SIG-M5 (cell line): ENCODE measurements at places on chromosomes 13 and 19.
A peak's percentile ranks its signal among the peaks of the same experiment; 100 is the strongest.

DNA sequence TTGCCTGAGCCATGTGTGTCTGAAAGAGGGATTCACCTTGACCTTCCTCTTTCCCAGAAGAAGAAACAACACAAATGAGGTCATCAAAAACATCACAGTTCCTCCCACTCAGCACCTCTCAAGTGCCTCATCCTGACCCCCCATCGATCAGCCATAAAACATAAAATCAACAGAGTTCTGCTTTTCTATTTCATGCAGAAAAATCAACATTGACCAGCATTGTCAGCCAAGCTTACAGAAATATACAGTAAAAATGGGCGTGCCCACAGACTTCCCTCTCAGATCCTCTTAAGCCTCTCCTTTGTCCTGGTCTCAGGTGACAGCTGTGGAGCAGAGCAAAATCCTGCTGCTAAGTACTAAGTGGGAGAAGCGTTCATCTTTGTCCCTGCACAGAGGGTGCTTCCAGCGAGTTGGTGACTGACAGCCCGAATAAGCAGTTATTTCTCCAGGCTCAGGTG lies 213.3 kb downstream of the OLFM4 start:
- DNase-seq: no peak

DNA sequence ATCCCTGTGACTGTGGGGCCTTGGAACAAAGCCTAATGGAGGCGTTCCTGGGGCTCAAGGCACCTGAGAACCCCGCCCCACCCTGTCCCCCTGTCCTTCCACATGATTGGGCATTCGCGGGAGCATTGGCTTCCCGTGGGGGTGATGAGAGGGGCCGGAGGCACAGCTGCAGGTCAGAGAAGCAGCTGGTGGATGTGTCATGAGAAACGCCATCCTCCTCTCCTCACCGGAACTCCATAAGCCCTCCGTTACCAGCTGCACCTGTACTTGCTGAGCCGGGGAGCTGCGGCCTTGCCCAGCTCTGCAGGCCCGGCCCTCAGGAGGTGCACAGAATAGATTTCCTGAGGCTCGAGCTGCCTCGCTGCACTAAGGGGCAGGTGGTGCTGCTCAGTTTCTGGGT lies 42.0 kb downstream of the CAPN12 start:
- no peak for DNase-seq

- DNase-seq: no peak
These were observed 19.3 kb downstream of the CCNE1 start for GRCh38 chr19:29831041-29831548.

DNA sequence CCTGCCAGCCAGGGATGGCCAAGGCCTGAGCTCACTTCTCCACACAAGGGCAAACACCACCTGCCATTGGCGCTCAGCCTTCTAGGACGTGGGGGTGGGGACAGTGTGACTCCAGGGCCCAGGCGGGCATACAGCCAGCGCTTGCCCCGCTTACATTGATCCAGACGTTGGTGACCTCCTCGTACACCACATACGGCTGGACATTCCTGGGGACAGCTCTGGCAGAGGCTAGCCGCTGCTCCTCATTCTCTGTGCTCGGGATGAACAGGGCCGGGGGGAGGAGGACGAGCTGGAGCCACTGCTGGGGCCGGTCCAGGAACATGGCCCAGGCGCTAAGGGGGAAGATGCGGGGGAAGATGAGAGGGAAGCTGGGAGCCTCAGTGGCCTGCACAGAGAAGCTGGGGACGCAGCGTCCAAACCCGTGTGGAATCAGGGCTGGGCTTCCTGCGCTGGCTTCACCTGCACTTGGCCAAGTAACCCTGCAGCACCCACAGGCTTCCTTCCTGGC lies 25.1 kb upstream of the MYDGF start:
- no peak for DNase-seq

GRCh38 chr13:40470660-40471059 lies 195.8 kb downstream of the FOXO1 start:
- no peak for DNase-seq

DNA sequence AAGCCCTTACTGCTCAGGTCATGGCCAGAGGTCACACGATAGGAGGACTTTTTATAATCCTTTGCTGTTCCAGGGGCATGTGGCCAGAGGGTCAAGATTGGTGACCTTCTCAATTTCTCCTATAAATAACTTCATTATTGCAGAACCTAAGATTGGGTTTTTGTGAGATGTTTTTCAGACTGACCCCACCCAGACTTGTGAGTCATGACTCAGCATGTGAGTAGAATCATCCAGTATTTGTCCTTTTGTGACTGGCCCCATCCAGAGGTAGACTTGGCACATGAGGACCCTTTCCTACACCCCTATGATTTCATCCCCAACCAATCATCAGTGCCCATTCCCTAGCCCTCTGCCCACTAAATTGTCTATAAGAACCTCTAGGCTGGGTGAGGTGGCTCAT lies 84.5 kb upstream of the ABCC4 start:
- DNase-seq: no peak

- DNase-seq: no peak
These were observed 6.5 kb downstream of the DOT1L start for GRCh38 chr19:2170219-2170618.

- DNase-seq: no peak
These were observed 243.6 kb downstream of the DLEU7 start for GRCh38 chr13:50599927-50600326.

GRCh38 chr13:50016444-50016843 lies 1.2 kb downstream of the KCNRG start:
- DNase-seq: no peak

DNA sequence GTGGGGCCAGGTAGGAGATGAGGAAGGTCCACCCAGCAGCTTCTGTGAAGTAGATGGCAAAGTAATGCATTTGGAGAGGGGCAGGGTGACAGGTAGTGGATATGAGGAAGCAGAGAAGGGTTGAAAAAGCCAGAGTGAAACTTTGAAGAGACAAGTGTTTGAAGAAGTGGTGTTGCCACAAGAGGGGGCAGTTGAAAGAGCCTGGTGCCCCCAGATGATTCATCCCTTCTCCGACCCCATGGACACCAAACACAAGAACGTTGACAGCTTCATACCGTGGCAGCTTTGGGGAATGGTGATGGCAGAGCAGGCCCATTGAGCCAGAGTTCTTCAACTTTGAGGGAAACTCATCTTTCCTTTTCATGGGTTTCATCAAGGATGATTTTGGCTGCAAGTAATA lies 19.9 kb downstream of the IFNL3 start:
- DNase-seq: no peak

- no peak for DNase-seq
These were observed 496 bp downstream of the ZNF574 start for GRCh38 chr19:42076380-42076944.

- no peak for DNase-seq
These were observed 288.7 kb downstream of the EFNB2 start for GRCh38 chr13:106246666-106247188.

GRCh38 chr19:40797963-40798682 lies 868 bp upstream of the EGLN2 start:
- no peak for DNase-seq

DNA sequence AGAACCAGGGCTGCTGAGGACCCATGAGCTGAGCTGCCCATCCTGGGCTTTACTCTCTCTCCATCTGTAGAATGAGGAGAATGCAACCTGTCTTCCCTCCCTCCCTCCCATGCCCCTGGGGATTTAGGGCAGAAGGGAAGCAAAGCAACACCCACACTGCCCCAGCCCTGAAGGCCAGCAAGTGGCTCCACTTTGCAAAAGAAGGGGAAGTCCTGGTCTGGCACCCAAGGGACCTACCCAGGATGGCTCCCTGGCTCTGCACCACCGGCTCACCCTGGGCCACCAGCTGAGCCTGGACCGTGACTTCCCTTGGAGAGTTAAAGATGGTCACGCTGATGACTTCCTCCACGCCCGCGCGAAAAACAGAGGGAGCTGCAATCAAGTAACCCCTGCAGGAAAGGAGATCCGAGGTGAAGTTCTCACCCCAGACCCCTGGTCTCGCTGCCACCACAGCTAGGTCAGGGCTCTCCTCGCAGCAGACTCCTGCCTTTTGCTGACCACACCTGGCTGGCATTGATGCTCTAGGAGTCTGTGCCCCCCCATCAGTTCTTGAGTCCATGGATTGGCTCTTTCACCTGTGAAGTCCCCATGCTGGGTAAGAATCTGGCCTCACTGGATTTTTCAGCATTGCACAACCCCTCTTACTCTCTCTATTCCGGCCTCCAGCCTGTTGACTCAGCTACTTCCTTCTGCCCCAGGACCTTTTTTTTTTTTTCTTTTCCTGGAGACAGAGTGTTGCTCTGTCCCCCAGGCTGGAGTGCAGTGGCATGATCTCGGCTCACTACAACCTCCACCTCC lies 4.6 kb downstream of the CPAMD8 start:
- DNase-seq: peak; percentile 18

- no peak for DNase-seq
These were observed 256.4 kb upstream of the STARD13 start for GRCh38 chr13:33541962-33542308.

- no peak for DNase-seq
These were observed 122.0 kb downstream of the OLFM4 start for GRCh38 chr13:53150568-53150967.

GRCh38 chr19:2026770-2027169 lies 11.3 kb upstream of the BTBD2 start:
- no peak for DNase-seq

DNA sequence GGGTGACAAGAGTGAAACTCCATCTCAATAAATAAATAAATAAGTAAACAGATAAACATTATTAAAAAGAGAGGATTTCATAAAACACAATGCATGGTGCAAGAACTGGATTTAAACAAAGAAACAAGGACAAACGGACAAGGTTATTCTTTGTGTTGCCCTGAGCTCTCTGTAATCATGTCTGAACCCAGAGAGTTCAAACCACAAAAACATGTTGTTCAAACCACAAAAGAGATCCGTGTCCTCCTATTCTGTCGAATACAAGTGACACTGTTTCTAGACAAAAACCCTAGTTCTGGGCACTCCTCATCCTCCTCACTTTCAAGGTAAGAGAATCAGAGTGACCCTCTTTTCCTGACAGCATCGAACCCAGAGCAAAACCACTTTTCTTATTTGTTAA lies 4.6 kb upstream of the TPRX2 start:
- DNase-seq: no peak

DNA sequence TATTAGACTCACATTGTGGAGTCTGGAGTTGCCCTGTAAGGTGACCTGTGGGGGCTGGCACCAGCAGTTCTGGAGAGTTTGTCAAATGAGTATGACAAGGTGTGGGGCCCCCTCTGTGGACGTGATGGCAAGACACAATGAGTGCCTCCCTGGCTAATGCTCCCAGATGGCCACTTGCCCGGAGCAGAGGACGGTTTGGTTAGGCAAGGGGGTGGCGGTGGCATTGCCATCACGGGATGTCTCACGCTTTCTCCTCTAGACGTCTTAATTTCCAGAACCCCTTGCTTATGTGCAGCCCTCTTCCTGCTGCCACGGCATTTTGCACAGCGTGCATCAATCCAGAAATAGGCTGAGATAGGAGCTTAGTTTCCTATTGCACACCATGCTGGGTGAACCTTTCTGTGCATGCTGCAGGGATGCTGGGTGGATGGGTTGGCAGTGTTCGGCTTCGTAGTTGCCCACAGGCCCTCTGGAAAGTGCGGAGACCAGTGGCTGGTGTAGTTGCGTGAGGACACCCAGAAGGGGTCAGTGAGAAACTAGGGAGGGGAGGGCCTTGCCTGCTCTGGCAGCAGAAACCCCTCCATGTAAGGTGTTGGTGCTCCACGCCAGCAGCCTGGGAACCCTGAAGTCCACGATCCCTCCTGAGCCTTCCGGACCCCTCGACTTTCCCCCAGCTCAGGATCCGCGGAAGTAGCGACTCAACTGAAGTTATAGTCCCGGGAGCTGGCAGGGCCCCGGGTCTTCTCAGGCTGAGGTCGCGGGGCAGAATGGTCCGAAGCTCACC lies 18.1 kb upstream of the LRP3 start:
- DNase-seq: no peak

DNA sequence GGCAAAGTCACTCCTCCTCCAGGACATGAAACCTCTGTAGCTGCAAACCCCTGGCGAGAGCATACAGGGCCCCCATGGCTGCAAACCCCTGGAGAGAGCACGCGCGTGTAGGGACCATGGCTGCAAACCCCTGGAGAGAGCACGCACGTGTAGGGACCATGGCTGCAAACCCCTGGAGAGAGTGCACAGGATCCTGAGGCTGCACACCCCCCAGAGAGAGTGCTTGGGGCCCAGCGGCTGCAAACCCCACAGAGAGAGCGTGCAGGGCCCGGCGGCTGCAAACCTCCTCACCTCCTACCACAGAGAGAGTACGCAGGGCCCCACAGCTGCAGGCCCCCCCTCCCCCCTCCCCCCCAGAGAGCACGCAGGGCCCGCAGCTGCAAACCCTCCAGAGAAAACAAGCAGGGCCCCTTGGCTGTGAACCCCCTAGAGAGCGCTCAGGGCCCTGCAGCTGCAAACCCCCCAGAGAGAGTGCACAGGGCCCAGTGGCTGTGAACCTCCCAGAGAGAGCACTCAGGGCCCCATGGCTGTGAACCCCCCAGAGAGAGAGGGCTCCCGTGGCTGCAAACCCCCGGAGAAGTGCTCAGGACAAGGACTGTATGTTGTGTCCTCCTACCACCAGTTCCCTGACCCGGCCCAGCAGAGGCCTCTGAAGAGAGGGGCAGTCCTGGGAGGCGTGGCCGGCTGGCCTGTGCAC lies 7.3 kb downstream of the ADPRHL1 start:
- no peak for DNase-seq

- no peak for DNase-seq
These were observed 276.4 kb downstream of the KLF5 start for GRCh38 chr13:73335210-73335609.

DNA sequence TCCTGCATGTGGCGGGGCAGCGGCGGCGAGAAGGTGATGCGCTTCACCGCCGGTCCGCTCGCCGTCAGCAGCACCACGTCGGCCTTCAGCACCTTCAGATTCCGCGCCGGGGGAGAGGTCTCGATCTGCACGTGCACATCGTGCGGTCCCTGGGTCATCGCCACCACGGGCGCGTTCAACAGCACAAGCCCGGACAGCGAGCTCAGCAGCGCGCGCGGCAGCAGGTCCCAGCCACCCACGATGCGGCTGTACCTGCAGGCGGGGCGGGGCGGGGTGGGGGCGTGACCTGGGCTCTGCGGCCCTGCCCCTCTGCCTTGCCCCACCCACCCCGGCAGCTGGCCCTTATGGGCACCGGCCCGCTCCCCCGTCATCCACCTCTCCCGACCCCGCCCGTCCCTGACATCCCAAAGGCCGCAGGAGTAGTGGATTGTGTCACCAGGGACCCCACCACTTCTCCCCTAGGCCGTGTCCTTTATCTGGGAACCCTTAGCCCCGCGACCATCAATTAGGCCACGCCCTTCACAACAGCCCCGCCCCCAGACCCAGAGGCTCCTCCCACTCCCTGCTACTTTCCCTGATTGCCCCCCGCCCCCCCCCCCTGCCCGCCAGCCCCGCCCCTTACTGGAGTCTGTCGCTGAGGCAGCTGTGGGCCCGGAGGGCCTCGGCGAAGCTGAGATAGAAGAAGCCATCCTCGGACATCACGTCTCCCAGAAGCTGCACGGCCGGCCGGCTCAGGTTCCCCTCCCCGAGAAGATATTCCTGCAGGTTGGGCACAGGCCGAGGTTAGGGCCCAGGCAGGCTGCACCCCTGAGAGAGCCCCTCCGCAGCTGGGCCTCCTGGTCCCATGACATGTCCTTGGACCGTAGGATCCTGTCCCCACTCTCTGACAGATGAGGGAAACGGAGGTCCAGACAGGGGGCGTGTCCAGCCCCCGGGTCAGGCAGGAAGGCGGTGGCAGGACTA lies 6.1 kb downstream of the IL4I1 start:
- no peak for DNase-seq
